Activated naive CD8-positive, alpha-beta T cell treated with anti-CD3 and anti-CD28 coated beads, Interleukin-2, amount 50 U/mL, for 24 hours (primary cell): ENCODE measurements at places on chromosomes 11 and 22.

DNA sequence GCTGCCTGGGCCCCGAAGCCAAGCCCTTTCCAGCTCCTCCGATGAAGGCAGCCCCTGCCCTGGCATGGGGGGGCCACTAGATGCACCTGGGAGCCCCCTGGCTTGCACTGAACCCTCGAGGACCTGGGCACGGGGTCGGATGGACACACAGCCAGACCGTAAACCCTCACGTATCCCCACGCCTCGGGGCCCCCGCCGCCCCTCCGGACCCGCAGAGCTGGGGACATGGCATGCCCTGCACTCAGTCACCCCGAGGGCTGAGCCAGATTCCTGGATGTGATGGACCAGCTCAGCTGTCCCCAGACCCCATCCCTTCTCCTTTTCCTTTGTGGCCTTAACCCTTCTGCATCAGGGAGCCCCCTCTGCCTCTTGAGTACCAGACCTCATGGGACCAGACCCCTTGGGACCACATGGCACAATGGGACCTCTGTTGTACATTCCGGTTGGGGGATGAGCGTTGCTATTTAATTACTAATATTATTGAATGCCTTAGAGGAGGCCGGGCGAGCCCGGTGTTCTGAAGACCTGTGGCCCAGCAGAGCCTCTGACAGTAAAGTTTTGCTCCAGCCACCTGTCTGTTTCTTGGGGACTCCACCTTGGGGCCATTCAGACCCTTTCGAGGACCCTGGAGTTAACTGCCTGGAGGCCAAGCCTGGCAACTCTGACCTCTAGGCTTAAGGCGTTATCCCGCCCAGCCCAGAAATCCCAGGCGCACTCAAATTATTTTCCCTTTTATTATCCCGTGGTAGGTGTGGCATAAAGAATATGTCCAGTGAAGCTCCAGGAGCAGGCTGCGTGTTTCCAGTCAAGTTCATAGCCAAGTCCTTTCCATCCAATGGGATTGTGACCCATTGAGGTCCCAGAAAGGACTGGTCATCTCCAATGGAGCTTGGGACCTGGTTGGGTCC is 3.0 kb downstream of the RASL10A start:
- H3K4me3 ChIP-seq = no peak overlapping the region
- no peak overlapping the region for H3K27ac ChIP-seq
- DNase-seq = no peak
- H3K4me1 ChIP-seq = peaks cover 36% of the 10 kb centered on the region

DNA sequence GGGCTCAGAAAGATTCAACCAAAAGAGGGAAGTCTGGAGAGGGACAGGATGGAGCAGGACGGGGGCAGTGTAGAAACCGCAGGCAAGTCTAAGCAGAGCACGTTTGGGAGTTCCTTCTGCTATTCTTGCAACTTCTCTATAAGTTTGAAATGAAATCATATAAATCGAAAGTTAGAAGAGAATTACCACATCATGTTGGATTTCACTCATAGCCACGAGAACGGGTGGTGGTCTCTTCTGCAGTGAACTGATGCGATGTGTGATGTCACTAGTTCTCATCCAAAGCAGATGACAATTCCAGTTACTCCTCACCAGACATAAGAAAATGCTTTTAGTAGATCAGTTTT is 36.0 kb downstream of the KCNQ1 start:
- no peaks in the 10 kb centered on the region for H3K27me3 ChIP-seq
- peak overlapping the region; percentile 66 for H3K4me3 ChIP-seq
- peak overlapping the region; percentile 61 for H3K27ac ChIP-seq
- H3K4me1 ChIP-seq = peaks cover 24% of the 10 kb centered on the region

DNA sequence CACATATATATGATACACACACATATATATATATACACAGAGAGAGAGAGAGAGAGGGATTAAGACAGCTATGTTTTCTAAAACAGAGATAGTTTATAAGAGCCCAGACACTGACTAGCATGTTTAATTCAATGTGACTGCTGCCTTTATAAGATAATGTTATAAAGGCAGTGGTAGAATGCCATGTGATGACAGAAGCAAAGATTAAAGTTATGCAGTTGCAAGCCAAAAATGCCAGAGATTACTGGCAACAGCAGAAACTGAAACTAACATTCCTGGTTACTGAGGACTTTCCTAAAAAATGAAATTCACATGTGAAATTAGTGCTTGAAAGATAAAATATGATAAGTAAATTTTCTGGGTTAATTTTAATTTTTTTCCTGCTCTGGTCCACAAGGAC is 1888.9 kb downstream of the LRRC4C start:
- H3K36me3 ChIP-seq = no peaks in the 10 kb centered on the region
- DNase-seq = no peak
- no peak overlapping the region for H3K4me3 ChIP-seq

DNA sequence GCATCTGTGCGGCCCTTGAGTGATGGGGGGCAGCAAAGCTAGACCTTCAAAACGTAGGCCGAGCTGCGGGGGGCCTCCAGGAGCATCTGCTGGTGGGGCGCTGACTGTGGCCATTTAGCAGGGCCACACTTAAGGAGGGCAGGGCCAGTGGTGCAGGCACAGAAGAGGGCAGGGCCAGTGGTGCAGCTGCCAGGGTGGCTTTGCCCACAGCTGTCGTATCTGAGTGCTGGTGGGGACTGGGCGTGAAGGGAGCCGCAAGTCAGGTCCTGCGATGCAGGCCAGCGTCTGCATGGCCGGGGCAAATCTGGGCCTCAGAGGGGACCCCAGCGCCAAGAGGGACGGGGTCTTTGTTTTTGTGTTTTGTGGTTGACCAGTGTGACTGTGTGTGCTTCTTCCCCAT is 27.7 kb downstream of the RNH1 start:
- DNase-seq = no peak

- H3K36me3 ChIP-seq = peaks cover 2% of the 10 kb centered on the region
- H3K27me3 ChIP-seq = no peaks in the 10 kb centered on the region
- H3K4me1 ChIP-seq = peaks cover 5% of the 10 kb centered on the region
- DNase-seq = no peak
- H3K4me3 ChIP-seq = no peak overlapping the region
These were observed 15.9 kb downstream of the MCAT start for GRCh38 chr22:43127166-43127908.

DNA sequence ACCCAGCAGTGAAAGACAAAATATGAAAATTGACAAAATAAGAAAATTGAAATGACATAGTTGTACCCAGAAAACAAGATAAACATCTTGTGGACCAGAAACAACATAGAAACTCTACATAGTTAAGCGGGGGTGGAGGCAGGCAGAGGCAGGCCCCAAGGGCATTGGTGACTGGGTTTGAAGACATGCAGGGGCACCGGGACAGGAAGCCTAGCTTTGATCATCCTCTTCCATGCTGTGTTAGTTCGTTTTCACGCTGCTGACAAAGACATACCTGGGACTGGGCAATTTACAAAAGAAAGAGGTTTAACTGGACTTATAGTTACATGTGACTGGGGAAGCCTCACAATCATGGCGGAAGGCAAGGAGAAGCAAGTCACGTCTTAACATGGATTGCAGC is 33.5 kb upstream of the CRTAM start:
- H3K27me3 ChIP-seq = no peaks in the 10 kb centered on the region
- no peak for DNase-seq
- no peak overlapping the region for H3K4me3 ChIP-seq
- H3K27ac ChIP-seq = peak overlapping the region; percentile 62

DNA sequence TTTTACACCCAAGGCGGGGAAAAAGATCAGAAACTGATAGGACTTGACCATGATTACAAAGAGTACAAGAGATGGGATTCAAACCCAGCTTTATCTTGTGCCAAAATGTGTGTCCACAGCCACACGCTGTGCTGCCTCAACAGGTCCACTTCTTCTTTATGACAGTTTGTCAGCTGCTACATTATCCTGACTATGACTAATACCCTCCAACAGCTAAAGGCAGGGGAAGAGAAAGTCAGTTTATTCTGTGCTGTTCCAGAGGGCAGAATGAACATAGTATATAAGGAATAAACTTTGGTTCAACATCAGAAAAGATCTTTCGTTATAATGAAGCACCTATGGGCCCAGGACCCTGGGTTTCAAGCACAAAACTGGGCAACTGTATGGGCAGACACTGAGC is 668.2 kb upstream of the TENM4 start:
- no peaks in the 10 kb centered on the region for H3K36me3 ChIP-seq
- no peak overlapping the region for H3K4me3 ChIP-seq

DNA sequence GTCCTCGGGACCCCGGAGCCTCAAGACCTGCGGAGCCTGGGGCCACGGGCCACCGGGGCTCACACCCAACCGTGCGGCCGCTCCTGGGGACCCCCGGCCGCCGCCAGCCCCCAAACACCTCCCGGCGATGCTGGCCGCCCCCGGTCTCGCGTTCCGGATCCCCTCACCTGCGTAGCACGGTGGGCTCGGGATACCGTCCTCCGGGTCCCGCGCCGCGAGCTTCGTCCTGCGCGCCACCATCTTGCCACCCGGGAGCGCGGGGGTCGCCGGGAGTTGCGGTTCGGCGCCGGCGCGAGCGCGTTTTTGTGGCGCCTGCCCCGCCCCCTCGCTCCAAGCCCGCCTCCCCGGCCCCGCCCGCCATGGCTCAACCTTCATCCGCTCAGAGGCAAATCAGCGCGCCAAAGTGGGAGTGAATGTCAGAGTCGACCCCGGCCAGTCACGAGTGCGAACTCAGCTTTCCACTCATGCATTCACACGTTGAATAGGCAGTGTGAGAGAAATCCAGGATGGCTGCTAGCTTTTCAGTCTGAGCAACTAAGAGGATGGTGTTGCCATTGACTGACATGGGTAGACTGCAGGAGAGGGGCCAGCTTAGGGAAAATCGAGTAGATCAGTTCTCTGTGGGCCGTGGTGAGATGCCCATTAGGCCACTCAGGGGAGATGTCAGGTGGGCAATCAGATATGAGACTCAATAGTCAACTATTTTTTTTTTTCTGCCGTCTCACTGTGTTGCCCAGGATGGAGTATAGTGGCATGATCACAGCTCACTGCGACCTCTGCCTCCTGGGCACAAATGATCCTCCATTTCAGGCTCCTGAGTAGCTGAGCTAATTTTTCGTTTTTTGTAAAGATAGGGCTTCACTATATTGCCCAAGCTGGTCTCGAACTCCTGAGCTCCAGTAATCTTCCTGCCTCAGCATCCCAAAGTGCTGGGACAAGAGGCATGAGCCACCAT is 28.3 kb downstream of the SERHL2 start:
- peak overlapping the region; percentile 95 for H3K4me3 ChIP-seq
- DNase-seq = peak; percentile 90
- peaks cover 9% of the 10 kb centered on the region for H3K4me1 ChIP-seq
- peak overlapping the region; percentile 93 for H3K27ac ChIP-seq

DNA sequence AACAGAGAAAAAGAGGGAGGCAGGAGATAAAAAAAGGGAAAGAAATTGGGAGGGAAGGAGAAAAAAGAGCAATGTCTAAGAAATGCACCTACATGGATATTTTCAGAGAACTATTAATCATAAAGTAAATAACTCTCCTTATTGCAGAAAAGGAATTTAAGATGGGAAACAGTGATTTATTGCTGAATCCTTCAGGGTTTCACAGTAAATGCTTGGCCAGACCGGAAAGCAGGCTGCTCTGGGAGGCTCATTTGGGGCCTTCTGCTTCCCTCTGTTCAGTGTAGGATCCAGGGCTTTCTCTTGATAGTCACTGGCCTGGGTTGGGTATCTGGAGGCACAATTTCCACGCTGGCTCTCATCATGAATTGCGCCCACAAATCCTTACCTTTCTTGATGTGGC is 324.3 kb upstream of the SORL1-AS1 start:
- no peaks in the 10 kb centered on the region for H3K4me1 ChIP-seq
- H3K36me3 ChIP-seq = no peaks in the 10 kb centered on the region
- no peak for DNase-seq
- H3K27me3 ChIP-seq = no peaks in the 10 kb centered on the region
- no peak overlapping the region for H3K4me3 ChIP-seq

DNA sequence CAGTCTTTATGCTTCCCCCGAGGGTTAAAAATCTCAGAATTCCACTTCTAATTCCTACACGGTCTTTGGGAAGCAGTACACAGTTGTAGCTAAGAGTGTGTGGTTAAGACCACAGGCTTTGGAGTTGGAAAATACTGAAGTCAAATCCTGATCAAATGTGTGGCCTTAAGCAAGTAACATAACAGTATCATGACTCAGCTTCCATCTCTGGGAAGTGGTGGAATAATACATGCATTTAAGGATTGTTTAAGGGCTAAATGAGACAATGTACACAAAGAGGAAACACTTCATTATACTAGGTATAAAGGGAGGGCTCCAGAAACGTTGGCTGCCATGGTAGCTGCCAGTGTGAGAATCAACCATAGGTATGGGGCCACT is 71.5 kb downstream of the FAT3 start:
- no peaks in the 10 kb centered on the region for H3K4me1 ChIP-seq
- H3K4me3 ChIP-seq = no peak overlapping the region
- no peaks in the 10 kb centered on the region for H3K27me3 ChIP-seq
- DNase-seq = no peak

- H3K27me3 ChIP-seq = peaks cover 7% of the 10 kb centered on the region
- H3K36me3 ChIP-seq = no peaks in the 10 kb centered on the region
- H3K4me3 ChIP-seq = no peak overlapping the region
These were observed 28.3 kb upstream of the SMIM35 start for GRCh38 chr11:118115048-118115447.

GRCh38 chr11:36427079-36427478 is 83.0 kb downstream of the TRAF6 start:
- peaks cover 30% of the 10 kb centered on the region for H3K4me1 ChIP-seq
- no peak for DNase-seq
- peaks cover 2% of the 10 kb centered on the region for H3K36me3 ChIP-seq
- no peak overlapping the region for H3K4me3 ChIP-seq

DNA sequence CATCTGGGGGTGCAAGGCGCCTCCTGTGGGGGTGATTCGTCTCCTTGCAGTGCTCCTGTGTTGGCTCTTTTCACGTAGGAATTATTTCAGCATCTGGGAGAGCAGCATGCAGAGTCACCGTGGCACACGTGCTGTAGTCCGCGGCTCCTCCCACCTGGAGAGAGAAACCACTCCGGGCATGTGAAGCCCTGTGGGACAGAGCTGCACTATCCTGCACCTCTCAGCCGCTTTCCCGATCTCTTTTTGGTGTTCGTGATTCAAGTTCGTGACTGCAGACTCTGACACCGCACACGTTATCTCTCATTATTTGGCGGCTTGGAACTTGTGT is 394.6 kb downstream of the TBC1D22A start:
- H3K27me3 ChIP-seq = no peaks in the 10 kb centered on the region

GRCh38 chr11:105204636-105205035 is 65.1 kb upstream of the CARD18 start:
- H3K4me1 ChIP-seq = peaks cover 16% of the 10 kb centered on the region
- H3K4me3 ChIP-seq = no peak overlapping the region

DNA sequence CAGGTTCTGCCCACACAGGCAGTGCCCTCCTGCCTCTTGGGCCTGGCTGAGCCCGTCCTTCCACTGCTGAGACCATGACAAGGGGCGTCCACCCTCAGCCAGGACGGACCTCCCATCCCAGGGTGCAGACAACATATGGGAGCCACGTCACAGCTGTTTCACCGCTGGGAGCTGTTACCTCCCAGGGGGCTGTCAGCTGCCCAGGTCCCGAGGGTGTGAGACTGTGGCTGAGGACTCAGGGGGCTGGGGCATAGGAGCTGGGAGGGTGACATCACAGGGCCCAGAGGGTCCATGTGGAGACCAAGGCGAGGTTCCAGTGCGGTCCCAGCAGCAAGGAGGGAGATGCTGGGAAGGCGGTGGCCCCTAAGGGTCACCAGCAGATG is 17.9 kb upstream of the CTSD start:
- no peak for DNase-seq
- no peaks in the 10 kb centered on the region for H3K36me3 ChIP-seq
- no peaks in the 10 kb centered on the region for H3K4me1 ChIP-seq
- H3K27me3 ChIP-seq = peaks cover 2% of the 10 kb centered on the region
- no peak overlapping the region for H3K4me3 ChIP-seq
